ENCODE measurements at places on chromosomes 12 and 14. TPM values are rescaled to one million over a fixed set of nuclear protein-coding genes. Genes with fewer than 3 reads are reported as not detected.

- DNase-seq: no peak
Measured at GRCh38 chr12:13326076-13326475, 129.6 kb downstream of the EMP1 start.

DNA sequence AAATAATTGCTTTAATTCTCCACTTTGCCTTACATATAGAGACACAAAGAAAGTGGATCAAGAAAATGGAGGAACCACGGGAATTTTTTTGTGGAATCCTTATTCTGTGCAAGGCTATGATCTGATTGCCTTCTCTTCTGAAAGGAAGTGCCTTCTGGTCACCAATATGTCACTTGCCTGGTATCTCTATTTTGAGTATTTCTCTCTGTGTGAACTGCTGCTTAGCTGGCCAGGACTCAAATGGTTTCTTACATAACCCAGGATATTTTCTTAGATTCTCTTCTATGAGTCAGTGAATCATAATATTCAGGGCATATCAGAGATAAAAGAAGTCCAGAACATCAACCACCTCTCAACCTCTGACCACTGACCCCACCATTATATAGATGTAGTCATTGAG lies 156.1 kb downstream of the DIO2 start:
- DNase-seq: no peak

DNA sequence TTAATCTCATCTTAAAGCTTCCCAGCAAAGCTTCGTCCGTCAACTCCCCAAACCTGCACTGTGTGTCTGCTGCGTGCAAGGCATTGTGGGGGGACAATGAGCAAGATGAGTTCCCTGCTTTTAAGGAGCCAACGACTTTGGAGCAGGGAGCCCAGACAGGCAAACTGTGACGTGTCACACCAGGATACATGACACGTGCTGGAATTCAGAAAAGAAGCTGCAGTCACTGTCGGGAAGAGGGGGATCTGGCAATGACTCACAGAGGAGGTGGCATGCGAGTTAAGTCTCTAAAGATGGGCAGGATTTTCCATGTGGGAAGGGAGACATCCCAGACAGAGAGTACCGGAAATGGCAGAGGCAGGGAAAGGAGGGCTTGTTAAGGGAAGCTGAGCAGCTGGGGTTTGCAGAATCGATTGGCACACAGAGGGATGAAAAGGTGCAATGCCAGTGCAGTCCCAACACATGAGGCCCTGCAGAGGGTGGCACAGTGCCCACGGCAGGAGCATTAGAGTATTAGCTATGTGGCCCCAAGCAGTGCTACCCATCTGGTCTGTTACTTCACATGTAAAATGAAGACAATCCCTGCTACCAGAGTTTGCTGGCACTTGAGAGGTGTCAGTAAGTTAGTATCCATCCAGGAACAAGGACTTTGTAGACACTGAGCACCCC lies 52.9 kb downstream of the SETD3 start:
- peak; percentile 91 for DNase-seq

UNC79 gene
- total RNA-seq: 0.67 TPM

ADCY6 gene
- total RNA-seq: 44.2 TPM

LBHD2 gene
- 2.7 TPM for total RNA-seq

All from myocyte (in vitro differentiated cells).